ENCODE measurements at places on chromosomes 2 and 18.

- H3K36me3 ChIP-seq: no peaks in the 10 kb centered on the region
- DNase-seq: no peak
- no peak overlapping the region for H3K27ac ChIP-seq
- H3K4me1 ChIP-seq: no peaks in the 10 kb centered on the region
These were observed 33.8 kb downstream of the GREB1 start for GRCh38 chr2:11567631-11568031.

DNA sequence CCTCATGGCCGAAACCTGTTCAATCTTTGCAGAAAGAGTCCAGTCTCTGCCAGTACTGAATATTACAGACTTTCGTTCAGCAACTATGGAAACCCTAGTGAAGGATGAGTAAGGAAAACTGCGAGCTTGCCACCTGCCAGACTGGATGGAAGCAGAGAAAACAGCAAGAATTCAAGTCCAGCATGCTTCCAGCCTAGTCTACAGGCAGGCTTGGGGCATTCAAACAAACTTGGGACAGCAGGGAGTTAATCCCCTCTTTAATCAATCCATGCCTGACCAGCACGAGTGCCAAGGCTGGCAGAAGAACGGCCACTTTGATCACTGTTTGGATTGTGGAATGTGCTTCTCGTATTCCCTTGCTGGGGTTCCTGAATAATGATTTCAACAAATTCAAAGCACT lies 145.2 kb downstream of the EPHA4 start:
- no peak for DNase-seq
- H3K27me3 ChIP-seq: no peaks in the 10 kb centered on the region
- no peak overlapping the region for H3K27ac ChIP-seq
- H3K4me3 ChIP-seq: no peak overlapping the region
- H3K36me3 ChIP-seq: no peaks in the 10 kb centered on the region

- H3K4me3 ChIP-seq: no peak overlapping the region
- H3K27me3 ChIP-seq: peaks cover 49% of the 10 kb centered on the region
- peaks cover 7% of the 10 kb centered on the region for H3K4me1 ChIP-seq
- H3K36me3 ChIP-seq: no peaks in the 10 kb centered on the region
These were observed 18.4 kb downstream of the SLC4A3 start for GRCh38 chr2:219645631-219646527.

DNA sequence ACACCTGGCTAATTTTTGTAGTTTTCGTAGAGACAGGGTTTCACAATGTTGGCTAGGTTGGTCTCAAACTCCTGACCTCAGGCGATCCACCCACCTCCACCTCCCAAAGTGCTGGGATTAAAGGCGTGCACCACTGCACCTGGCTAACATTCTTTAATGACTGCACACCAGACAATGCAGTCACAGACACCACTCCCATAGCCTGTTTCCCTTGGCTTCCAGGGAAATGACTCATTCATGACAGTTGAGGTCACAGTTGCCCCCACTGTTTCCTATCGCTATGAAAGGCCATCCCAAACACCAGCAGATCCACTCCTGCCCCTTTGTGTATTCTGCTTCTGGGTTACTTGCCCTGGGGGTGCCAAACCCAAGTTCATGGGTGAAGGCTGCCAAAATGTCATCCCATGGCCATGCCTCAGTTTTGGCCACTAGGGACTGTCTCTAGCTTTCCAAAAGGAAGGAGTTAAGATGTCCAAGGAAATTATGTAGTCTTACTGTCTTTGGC lies 8.7 kb downstream of the CHMP1B start:
- peaks cover 9% of the 10 kb centered on the region for H3K36me3 ChIP-seq
- H3K27ac ChIP-seq: no peak overlapping the region
- no peak overlapping the region for H3K4me3 ChIP-seq
- peaks cover 18% of the 10 kb centered on the region for H3K4me1 ChIP-seq
- peaks cover 6% of the 10 kb centered on the region for H3K27me3 ChIP-seq

DNA sequence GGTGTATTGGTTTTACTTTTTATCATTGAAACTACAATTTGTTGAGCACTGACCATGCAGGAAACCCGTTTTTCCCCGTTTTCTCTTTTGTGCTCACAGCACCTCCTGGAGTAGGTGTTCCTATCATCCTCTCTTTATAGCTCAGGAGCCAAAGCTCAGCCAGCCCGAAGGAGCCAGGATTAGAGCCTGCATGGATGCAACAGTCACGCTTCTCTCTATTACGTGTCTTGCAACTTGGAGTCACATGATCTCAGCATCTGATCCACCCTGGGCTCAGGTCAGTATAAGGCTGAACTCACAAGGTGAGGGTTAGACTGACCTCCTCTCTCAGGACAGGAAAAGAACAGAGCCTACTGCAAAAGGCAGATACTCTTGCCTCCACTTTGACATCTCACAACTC lies 150.5 kb downstream of the MBP start:
- H3K27ac ChIP-seq: no peak overlapping the region
- H3K36me3 ChIP-seq: no peaks in the 10 kb centered on the region
- DNase-seq: no peak
- no peaks in the 10 kb centered on the region for H3K27me3 ChIP-seq
- H3K4me1 ChIP-seq: peaks cover 26% of the 10 kb centered on the region
- no peak overlapping the region for H3K4me3 ChIP-seq

DNA sequence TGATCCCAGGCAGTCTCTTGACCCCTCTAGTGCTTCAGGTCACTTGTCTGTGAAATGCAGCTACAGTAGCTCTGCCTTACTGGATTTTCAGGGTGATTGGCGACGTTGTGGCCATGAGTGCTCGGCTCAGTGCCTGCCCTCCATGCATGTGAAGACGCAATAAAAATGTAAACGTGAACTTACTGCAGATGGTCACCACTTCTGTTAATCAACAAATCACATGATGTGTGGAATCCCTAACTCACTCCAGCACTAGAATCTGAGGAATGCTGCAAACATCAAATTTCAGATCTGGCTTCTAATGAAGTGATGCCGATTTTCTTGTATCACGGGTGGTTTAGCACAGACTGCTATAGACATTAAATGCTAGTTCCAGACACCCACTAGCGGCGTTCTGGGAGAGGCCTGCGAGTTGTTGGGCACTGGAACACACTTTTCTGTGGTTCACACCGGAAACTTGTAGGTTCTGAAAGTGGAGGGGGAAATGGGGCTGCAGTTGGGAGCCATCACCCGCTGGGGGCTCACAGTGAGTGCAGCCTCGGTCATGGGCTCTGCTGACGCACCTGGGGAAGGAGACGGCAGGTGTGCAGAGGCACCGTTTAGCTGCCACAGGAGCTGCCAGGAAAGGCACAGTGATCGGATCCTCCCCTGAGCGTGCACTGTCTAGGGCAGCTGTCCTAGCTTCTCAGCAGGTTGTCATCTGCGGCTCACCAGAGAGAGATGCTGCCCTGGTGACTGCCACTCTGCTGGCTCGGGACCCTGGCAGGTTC lies 6.5 kb downstream of the CNDP1 start:
- no peaks in the 10 kb centered on the region for H3K36me3 ChIP-seq
- H3K27me3 ChIP-seq: no peaks in the 10 kb centered on the region

- no peak for DNase-seq
- H3K27me3 ChIP-seq: no peaks in the 10 kb centered on the region
- H3K4me1 ChIP-seq: no peaks in the 10 kb centered on the region
- H3K36me3 ChIP-seq: no peaks in the 10 kb centered on the region
- H3K4me3 ChIP-seq: no peak overlapping the region
These were observed 54.0 kb upstream of the PPP1CB start for GRCh38 chr2:28697602-28698149.

- no peaks in the 10 kb centered on the region for H3K36me3 ChIP-seq
- no peak overlapping the region for H3K4me3 ChIP-seq
- no peaks in the 10 kb centered on the region for H3K27me3 ChIP-seq
- no peak overlapping the region for H3K27ac ChIP-seq
These were observed 150.5 kb upstream of the SMAD7 start for GRCh38 chr18:49101236-49101635.

DNA sequence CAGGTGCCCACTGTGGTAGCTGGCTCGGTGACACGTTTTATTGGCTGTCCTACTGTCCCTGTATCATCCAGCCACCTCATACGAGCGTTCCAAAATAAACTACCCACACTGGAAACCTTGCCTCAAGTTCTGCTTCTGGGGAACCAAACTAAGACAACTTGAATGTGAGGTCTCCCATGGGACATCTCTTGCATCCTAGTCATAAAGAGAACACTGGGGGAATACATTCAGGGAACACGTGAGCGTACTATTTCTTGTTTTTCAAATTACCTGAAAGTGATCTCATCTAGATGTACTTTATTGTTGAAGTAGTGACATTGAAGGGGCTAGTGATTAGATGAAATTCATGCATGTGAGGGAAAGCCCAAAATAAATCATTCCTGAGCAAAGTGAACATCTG lies 15.0 kb downstream of the LYG2 start:
- H3K4me1 ChIP-seq: no peaks in the 10 kb centered on the region
- no peak overlapping the region for H3K4me3 ChIP-seq
- H3K36me3 ChIP-seq: no peaks in the 10 kb centered on the region
- no peak overlapping the region for H3K27ac ChIP-seq
- no peak for DNase-seq
- no peaks in the 10 kb centered on the region for H3K27me3 ChIP-seq

DNA sequence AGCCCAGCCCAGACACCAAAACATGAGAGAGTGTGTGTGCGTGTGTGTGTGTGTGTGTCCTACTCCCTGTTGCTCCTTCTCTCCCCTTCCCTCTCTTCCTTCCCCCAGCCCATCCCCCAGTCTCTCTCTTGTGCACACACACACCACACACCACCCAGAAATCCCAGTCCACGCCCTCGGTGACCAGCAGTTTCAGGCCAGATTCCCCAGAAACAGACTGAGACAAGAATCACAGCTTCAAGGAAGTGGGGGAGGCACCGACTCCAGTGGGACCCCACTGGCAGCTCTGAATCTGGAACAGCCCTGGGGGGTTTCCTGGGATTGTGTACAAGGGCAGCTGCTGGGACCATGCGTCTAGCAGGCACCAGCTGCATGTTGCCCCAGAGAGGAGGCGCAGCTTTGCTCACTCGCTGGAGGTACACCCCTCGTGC lies 113.5 kb downstream of the NDUFA10 start:
- no peaks in the 10 kb centered on the region for H3K36me3 ChIP-seq
- H3K27me3 ChIP-seq: no peaks in the 10 kb centered on the region
- H3K27ac ChIP-seq: no peak overlapping the region
- H3K4me1 ChIP-seq: peaks cover 13% of the 10 kb centered on the region
- DNase-seq: no peak

DNA sequence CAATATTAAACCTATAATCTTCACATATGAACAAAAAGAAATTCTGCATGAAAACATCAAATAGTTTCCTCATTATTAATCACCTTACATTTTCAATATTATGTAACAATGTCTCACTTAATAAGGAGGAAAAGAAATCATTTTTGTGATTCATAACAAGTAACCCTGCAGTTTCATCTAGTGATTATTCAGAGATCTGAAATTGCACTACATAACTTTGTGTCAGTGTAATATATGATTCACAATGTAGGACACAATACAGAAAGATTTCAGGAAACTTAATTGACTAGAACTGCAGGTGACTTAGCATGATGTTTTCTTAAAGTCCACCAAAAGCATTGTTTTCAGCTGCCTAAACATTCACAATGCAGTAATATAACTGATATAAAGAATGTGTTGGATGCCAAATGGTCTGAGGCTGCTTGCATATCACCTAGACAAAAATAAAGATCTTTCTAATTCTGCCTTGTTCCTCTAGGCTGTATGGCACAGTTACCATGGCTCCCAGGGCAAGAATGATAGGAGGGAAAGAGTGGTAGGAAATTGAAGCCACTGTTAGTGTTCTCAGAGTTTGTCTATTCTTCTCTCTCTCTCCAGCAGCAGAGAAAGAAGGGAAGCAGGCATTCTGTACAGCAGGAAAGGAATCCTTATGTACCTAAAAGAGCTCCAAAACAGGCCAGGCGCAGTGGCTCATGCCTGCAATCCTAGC lies 366.6 kb downstream of the FSIP2 start:
- no peak overlapping the region for H3K4me3 ChIP-seq
- peaks cover 22% of the 10 kb centered on the region for H3K36me3 ChIP-seq
- no peak for DNase-seq
- H3K27me3 ChIP-seq: no peaks in the 10 kb centered on the region

GRCh38 chr18:73258375-73259087 lies 390.7 kb upstream of the NETO1 start:
- no peaks in the 10 kb centered on the region for H3K36me3 ChIP-seq
- no peaks in the 10 kb centered on the region for H3K27me3 ChIP-seq
- H3K4me3 ChIP-seq: no peak overlapping the region
- H3K4me1 ChIP-seq: no peaks in the 10 kb centered on the region

GRCh38 chr2:237964578-237965404 lies 2.0 kb upstream of the UBE2F start:
- peaks cover 3% of the 10 kb centered on the region for H3K36me3 ChIP-seq
- no peak overlapping the region for H3K4me3 ChIP-seq
- no peak for DNase-seq
- no peak overlapping the region for H3K27ac ChIP-seq
- peaks cover 25% of the 10 kb centered on the region for H3K4me1 ChIP-seq
- no peaks in the 10 kb centered on the region for H3K27me3 ChIP-seq

- no peaks in the 10 kb centered on the region for H3K4me1 ChIP-seq
- H3K36me3 ChIP-seq: no peaks in the 10 kb centered on the region
- no peak for DNase-seq
- no peak overlapping the region for H3K27ac ChIP-seq
These were observed 33.7 kb upstream of the APCDD1 start for GRCh38 chr18:10420561-10421352.

GRCh38 chr18:45764000-45764686 lies 40.2 kb downstream of the SLC14A1 start:
- H3K36me3 ChIP-seq: no peaks in the 10 kb centered on the region
- peaks cover 7% of the 10 kb centered on the region for H3K27me3 ChIP-seq
- no peak overlapping the region for H3K27ac ChIP-seq
- no peaks in the 10 kb centered on the region for H3K4me1 ChIP-seq

GRCh38 chr2:158501301-158501700 lies 44.5 kb downstream of the PKP4 start:
- H3K4me1 ChIP-seq: peaks cover 5% of the 10 kb centered on the region
- H3K27ac ChIP-seq: no peak overlapping the region
- DNase-seq: no peak
- no peaks in the 10 kb centered on the region for H3K36me3 ChIP-seq

DNA sequence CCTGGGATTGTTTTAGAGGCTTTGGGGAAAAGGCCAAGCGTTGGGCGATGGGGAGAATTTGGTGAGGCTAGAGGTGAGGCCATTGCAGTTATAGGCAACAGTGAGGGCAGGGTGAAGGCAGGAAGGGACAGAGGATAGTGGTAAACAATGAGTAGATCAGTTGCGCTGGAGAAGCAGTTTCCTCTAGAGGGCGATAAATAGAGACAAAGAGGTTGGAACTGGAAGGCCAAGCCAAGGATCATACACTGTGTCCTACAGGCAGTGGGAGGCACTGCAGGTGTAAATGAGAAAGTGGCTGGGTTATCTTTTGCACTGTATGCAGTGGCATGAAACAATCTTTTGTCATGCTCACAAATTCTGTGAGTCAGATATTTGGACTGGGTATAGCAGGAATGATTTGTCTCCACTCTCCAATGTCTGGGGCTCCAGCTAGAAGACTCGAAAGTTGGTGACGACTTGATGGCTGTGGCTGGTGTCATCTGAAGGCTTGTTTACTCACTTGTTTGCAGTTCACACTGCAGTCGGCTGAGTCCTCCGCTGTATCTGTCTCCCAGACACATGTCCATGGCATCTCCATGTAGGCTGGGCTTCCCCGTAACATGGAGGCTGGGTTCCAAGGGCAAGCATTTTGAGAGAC lies 82.1 kb downstream of the TNP1 start:
- H3K36me3 ChIP-seq: no peaks in the 10 kb centered on the region
- no peak overlapping the region for H3K27ac ChIP-seq
- H3K27me3 ChIP-seq: peaks cover 18% of the 10 kb centered on the region
- no peaks in the 10 kb centered on the region for H3K4me1 ChIP-seq
- no peak for DNase-seq
- H3K4me3 ChIP-seq: no peak overlapping the region

- no peak for DNase-seq
- no peak overlapping the region for H3K27ac ChIP-seq
- H3K4me1 ChIP-seq: no peaks in the 10 kb centered on the region
- no peaks in the 10 kb centered on the region for H3K27me3 ChIP-seq
- H3K36me3 ChIP-seq: no peaks in the 10 kb centered on the region
These were observed 1327.1 kb upstream of the ZEB2 start for GRCh38 chr2:145846982-145847381.
